ENCODE measurements at places on chromosomes 6 and 20. TPM values are rescaled to one million over a fixed set of nuclear protein-coding genes. Genes with fewer than 3 reads are reported as not detected.
A peak's percentile ranks its signal among the peaks of the same experiment; 100 is the strongest.

- no peak for DNase-seq
These were observed 61.4 kb downstream of the TXLNB start for GRCh38 chr6:139230391-139230840.

Gene HTR1E
- polyA plus RNA-seq: not detected

DNA sequence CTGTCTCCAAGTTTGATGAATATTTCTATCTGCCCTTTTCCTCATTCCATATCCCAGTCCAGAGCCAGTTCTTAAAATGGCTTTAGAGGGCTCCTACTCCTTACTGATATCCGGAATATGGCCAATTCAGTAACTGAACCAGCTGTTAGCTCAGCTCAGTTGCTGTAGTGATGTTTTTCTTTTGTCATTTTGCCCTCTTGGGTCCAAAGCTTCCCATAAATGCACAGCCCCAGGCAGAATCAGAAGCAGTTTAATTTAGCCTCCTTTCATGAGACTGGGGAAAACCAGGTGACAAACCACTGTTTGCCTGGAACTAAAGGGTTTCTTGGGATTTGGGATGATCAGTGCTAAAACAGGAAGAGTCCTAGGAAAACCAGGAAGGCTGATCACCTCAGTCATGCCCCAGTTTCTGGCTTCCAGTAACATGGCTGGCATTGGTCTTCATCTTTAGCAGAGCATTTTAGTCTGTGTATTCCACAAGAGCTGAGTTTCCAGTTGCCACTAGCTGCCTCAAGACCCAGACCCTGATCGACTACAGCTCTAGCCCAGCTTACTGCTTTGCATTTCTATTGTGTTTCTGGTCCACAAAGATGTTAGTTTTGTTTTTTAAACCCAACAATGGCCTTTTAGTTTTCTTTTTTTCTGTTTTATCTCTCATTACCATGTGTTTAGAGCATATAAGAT lies 40.6 kb upstream of the REV3L start:
- DNase-seq: no peak

Gene ARHGAP40
- polyA plus RNA-seq: not detected

DNA sequence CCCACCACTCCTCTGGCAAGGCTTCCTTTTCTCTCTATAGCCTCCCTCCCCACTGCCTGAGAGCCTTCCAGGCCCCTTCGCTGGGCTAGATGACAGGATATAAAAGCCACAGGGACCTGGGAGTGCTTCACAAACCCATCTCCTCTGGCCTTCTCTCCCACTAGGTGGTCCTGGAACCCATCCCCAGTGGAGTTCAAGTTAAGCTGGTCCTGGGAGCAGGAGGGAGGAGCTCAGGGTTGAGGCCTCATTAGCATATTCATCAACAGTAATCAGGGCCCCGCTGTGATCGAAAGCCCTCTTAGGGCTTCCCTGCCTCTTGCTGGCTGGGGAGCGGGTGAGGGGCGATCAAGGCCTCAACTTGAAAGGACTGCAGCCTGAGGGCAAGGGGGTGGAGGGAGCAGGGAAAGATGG lies 9.1 kb downstream of the EBF4 start:
- no peak for DNase-seq

GRCh38 chr20:8470156-8470555 lies 338.1 kb downstream of the PLCB1 start:
- no peak for DNase-seq

Gene SYNE1
- polyA plus RNA-seq: 71.7 TPM

Gene BTN1A1
- not detected for polyA plus RNA-seq

GRCh38 chr20:51752343-51752951 lies 15.7 kb downstream of the ATP9A start:
- no peak for DNase-seq

- DNase-seq: peak; percentile 59
These were observed 56.9 kb downstream of the SYNJ2 start for GRCh38 chr6:158038291-158039177.

Gene TREML2
- polyA plus RNA-seq: 0.02 TPM

Data from right cardiac atrium (tissue), 5 donors.